Endothelial cell of umbilical vein (primary cell): ENCODE measurements at places on chromosomes 2 and 18. TPM values are rescaled to one million over a fixed set of nuclear protein-coding genes. Genes with fewer than 3 reads are reported as not detected.

ZEB2 gene
- total RNA-seq = 44.5 and 49.6 TPM in 2 replicates

CERKL gene
- not detected in 2 replicates for total RNA-seq

TCF23 gene
- total RNA-seq = not detected in 2 replicates

SGO2 gene
- total RNA-seq = 19.7 and 20.5 TPM in 2 replicates

SPATA3 gene
- not detected in 2 replicates for total RNA-seq

POTEC gene
- not detected in 2 replicates for total RNA-seq

MYO3B gene
- not detected in 2 replicates for total RNA-seq

PARD6G gene
- 1.8 and 5.4 TPM in 2 replicates for total RNA-seq

DNA sequence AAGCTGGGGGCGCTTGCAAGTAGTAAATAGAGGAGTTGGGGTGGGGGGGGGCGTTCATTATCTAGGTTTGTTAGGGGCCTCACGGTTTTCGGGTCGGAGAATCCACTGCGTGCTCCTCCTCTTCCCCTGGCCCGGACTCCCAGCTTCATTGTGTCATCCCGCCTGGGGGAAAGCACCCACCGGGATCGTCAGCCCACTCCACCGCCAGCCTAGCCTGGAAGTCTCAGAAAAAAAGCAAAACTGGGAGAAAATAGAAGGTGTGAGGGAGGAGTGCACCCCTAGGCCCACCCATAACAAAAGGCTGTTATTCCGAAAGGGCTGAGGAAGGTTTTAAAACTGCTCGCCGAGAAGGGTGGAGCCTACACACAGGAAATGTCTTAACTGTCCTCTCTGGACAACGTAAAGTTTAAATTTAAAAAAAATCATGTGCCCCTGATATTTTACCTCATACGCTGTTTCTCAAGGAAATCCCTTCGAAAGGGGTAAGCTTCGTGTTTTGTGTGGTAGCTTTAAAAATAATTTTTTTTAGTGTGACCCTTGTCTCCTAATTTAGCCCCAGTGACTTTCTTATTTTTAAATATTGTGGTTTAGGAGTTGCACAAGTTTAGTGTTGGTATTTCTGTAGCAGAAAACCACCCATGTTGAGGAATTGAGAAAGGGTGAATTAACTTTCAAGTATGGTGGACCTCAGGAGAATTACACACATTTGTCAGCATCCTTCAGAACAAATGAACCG is 104.2 kb downstream of the SPTBN1 start:
- peak; percentile 52 for DNase-seq

DNA sequence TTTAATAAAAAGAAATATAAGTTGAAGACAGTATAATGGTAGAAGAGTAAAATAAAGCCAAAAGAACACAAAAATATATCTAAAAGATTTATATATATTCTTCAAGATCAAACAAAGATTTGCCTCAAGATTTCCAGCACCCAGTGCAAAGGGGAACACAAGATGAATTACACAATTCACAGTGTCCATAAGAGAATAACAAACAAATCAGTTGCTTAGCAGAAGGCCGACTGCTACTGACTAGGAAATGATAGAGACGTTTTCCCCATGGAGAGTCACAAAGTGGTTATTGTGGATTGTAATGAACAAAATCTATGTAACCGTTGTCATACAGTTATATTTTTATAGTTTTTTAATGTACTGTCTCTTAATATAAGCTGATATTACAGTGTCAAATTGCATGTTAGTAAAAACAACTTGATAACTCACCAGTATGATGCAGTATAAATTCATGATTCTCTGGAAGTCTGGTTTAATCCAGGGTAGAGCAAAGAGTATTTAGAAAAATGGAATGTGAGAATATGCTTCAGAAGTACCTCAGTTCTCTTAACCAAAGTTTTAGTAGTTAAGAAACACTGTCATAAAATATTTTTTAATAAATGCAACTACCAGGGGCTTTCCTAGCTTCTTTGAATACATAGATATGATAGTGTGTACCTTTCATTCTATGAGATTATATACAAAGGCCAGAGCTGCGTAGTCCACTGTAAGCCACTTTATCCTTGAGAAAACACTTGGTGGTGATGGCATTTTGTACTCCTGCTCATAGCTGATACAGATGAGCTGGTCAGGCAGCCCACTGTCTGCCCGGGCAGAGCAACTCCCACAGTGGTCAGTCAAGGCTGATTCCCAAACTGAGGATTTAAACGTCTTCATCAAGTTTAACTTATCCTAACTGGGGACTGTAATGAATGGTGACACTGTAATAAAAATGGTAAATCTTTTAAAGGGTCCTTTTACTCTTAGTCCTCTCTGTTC is 180.5 kb upstream of the DTNA start:
- DNase-seq = no peak

- DNase-seq = no peak
Measured at GRCh38 chr2:8587251-8587791, 94.5 kb upstream of the ID2 start.

- DNase-seq = no peak
Measured at GRCh38 chr2:178521304-178522150, 41.3 kb downstream of the PLEKHA3 start.

GRCh38 chr18:79776674-79777073 is 21.1 kb upstream of the KCNG2 start:
- no peak for DNase-seq

GRCh38 chr2:29834036-29834540 is 87.3 kb downstream of the ALK start:
- no peak for DNase-seq

GRCh38 chr18:12027046-12027445 is 45.7 kb downstream of the IMPA2 start:
- DNase-seq = no peak

GRCh38 chr2:231429901-231430300 is 34.4 kb downstream of the NCL start:
- DNase-seq = no peak

- DNase-seq = no peak
Measured at GRCh38 chr18:62744076-62744968, 29.0 kb downstream of the PHLPP1 start.

DNA sequence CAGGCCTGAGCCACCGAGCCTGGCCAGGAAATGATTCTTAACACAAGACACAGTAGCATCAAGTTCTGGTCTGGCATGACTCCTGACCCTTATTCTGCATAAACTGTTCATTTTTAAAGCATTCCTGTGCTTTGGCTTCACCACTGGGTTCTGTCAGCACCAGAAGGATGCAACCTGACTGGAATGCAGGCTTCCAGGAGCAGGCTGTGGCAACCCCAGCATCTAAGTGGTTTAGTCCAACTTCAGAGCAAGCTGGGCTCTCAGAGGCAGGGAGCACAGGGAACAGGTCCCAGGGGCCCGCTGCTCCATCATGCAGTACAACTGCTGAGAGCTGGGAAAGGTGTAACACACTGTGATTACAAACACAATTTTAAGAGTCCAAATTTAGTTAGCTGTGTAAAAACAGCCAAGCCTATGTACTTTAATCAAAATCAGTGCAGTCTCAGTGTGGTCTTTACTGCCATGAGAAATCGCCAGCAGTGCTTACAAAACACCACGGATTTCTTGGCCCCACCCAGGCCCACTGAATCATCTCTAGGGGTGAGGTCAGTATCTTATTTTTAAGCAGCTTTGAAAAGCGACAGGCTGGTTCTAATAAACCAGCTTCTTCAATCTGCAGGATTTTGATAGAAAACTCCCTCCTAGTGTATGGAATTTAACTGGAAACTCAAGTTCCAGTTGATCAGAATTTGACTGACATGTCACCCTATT is 44.4 kb upstream of the TMEM182 start:
- no peak for DNase-seq

DNA sequence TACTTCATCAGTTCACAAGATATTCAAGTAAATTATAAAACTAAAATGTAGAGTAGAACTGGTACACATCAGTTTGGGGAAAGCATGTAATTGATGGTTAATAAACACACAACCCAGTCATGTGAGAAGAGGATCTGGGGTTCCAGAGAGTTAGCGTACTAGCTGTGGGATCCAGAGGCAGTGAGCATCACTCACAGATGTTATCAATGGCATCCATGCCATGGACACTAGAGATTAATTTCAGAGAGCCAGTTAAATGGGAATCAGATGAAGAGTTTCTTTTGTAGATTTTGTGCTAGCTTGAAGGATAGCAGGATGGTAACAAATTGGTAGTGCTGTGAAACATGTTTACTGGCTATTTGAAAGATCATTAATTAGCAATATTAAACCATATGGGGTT is 21.8 kb upstream of the CCDC68 start:
- no peak for DNase-seq

GRCh38 chr2:181371782-181372645 is 85.2 kb upstream of the ITGA4 start:
- peak; percentile 53 for DNase-seq

DNA sequence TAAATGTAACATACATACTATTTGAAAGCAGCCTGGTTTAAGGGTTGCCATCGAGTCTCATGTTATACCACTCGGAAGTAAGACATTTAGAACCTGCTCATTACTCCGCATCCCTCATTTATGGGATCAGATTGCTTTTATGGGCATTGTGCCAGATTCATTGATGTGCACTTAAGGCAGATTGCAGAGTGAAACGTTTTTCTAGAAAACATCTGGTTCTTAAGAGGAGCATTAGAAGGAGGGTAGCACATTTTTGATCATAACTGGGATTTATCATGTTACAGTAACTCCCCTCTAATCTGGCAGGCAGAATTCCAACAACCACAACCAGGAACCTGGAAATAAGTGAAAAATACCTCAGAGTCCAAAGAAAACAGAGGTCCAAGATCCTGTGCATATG is 74.2 kb upstream of the GALNT3 start:
- peak; percentile 14 for DNase-seq

DNA sequence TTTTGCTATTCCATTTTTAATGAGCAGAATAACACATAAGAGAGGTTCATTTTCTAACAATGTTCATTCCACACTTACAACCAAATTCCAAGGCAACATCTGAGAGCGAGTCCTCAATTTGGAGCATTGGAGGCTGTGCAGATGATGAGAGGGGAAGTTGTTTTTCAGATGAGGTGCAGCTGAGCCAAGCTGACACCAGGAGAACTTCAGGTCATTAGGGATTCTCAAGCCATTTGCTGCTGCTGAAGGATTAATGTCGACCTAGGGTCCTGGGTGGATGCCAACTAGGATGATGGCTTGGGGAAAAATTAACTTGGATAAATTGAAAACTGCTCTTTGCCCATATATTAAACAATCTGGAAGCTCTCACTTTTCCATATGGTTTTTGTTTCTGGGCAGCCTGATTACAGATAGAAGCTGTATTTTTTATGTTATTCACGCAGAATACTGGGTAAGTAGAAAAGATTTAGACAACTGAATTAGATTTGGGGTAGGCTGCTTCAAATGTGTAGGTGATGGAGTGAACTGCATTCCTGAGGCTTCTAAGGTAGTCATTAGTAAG is 206.4 kb upstream of the SLC39A10 start:
- DNase-seq = no peak

GRCh38 chr2:226883296-226883795 is 47.5 kb downstream of the RHBDD1 start:
- no peak for DNase-seq

DNA sequence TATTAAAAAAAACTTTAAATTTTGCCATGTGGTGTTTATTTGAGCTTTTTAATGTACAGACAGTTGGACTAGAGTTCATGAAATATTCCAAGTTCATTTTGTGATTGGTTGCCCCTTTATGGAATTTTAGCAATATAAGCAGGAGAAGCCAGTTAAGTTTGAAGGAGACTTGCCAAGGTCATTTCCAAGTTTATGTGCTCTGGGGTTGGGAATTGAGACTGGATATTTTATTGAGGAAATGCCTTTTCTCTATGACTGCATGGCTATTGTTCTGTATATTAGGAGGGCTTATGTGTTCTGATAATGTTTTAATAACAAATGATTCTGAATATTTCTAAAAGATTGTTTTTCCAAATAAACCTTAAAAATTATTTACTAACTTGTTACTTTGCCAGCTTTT is 67.0 kb upstream of the TCF4 start:
- DNase-seq = peak; percentile 76

- DNase-seq = no peak
Measured at GRCh38 chr2:168097431-168097830, 150.0 kb downstream of the STK39 start.

- peak; percentile 87 for DNase-seq
Measured at GRCh38 chr2:142874293-142874814, 3.1 kb upstream of the KYNU start.

DNA sequence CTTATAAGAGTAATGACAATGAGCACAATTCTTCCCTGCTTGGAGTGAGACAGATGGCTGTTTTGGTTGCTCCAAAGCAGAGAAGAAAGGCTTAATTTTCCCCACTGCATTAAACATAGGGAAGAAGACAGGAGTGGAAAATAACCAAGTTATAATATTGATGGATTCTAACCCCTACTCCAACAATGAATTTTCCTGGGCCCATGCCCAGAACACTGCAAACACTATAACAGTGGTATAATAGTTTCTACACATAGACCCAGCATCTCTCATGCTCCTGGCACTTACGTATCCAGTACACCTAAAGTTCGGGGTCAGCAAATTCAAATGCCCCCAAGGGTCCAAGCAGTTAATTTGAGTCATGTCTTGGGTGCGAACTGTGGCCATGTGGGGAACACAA is 613.4 kb downstream of the PLCL1 start:
- no peak for DNase-seq

DNA sequence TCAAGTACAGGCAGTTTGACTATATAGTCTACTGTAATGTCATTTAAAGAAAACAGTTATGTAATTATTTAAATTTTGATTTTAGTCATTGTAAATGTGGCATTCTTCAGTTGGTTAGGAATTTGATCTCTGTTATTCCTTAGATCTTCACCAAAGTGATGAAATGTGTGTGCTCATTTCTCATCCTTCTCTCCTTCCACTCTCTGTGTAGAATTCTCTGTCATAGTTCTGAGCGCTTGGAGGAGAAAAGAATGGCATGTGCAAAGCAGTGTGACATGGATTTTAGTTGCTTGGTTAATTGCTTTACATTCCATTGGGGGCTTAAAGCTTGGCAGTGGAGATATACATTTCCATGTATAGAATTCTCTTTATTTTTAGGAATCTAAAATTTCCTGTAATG is 14.8 kb downstream of the PIK3C3 start:
- DNase-seq = no peak
